ENCODE measurements at places on chromosomes 7 and 10.
A peak's percentile ranks its signal among the peaks of the same experiment; 100 is the strongest.

DNA sequence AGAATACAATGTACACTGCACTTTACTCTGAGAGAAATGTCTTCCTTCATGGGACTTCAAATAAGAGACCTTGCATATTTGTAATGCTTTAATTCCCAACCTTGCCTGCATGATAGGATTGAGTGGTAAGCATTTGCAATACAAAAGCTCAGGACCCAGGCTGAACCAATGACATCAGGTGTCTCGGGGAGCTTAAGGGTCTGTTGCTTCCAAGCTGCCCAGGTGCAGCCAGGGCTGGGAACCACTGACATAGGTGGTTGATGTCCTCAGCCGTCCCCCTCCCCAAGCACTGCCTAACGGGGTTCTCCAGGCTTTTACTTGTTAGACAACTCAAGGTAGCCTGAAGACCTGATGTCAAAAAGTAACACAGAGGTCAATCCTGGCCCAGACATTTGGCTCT is 29.1 kb downstream of the FIGNL1 start:
- DNase-seq, result no peak

DNA sequence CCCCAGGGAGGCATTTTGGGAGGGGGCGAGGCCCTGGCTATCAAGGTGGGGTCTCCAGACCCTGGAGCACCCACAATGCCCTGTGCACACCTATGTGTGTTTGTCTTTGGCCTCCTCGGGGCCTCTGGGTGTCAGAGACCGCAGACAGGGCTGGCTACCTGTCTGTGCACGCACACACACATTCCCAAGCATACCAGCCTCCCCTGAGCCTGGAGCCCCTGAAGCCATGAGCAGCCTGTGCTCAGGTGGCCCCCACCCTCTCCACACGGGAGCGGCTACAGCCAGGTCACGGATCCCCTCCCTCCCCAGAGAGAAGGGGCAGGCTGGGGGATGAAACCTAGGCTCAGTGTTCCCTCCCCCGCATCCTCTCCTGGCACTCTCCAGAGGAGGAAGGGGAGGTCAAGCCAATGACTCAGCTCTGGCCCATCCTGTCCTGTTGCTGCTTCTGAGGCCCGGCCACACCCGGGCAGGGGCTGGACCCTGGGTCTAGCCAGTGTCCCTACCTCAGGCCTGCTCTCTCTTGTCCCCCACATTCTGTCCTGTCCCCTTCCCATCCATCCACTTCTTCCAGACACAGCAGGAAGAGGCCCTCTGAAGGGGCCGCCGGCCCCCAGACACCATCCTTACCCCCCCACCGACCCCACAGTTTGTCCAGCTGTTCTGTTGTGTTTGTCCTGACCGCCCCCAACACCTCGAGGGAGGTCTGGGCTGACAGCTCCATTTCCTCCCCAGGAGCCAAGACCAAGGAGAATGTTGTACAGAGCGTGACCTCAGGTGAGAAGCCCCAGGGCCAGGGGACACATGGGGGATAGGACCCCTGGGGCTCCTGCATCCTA is 720 bp downstream of the SNCG start:
- no peak for DNase-seq

- DNase-seq, result no peak
These were observed 201.9 kb downstream of the ADARB2 start for GRCh38 chr10:1535301-1535965.

DNA sequence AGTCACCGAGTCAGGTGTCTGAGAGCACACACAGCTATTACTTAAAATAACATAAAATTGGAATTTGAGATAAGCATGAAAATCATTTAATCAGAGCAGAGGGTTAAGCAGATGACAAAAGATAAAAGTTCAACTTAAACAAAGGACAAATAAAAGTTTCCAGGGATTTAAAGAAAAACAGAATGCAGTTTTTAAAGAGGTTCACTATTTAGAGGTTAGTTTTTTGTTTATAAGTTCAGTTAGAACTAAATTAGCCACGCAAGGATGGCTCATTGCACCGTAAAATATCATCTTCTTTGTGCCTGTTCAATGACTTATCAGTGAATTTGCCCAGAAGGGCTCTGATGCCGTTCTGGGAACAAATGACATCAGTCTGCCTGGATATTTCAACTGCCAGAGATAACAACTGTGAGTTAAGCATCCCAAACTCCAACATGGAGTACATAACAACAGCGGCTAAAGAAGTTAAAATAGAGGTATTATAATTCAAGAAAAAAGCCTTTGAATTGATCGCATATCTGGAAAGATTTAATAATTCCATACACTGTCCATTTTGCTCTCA is 107.8 kb downstream of the ANK3 start:
- DNase-seq, result no peak

DNA sequence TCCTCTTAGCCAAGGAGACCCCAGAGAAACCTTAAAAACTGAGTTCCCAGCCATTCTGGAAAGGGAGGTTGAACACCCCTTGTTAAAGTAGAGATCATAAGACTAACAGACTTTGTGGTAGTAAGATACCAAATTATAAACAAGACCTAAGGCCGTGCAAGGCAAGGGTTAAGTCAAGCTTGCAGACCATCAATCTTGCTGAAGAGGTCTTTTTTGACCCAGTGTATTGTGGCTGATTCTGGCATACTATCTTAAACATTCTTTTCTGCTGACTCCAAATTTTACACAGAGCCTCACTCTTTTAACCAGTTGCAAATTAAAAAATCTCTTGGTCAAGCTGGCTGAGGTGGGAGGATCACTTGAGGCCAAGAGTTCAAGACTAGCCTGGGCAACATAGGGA is 1.2 kb upstream of the TBRG4 start:
- no peak for DNase-seq

- no peak for DNase-seq
These were observed 8.7 kb downstream of the ARL3 start for GRCh38 chr10:102705531-102705930.

DNA sequence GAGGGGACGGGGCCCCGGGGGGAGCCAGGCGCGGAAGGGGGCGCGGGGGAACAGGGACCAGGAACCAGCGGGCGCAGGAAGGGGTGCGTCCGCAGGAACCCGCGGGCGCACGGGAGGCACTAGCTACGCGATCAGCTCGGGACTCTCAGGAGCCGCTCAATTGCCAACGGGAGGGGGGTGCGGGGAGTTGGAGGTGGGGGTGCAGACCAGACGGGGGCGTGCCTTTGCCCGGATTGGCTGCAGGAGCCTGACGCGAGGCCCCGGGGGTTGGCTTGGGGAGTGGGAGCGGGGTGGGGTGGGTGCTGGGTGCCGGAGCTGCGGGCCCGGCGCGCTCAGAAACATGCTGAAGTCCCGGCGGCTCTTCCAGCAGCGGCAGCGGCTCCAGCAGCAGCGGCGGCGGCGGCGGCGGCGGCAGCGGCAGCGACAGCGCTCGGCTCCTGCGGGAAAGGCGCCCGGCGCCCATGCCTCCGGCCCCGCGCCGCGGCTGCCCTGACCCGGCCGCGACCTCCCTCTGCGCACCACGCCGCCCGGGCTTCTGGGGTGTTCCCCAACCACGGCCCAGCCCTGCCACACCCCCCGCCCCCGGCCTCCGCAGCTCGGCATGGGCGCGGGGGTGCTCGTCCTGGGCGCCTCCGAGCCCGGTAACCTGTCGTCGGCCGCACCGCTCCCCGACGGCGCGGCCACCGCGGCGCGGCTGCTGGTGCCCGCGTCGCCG is at the start of gene ADRB1:
Gene ADRB1, plus strand, starts transcription at position 335 of the 715 bp plus-strand sequence. Its CDS starts 267 bp downstream, at position 602.
- no peak for DNase-seq

- DNase-seq, result peak; percentile 50
These were observed 58.8 kb upstream of the AKR1E2 start for GRCh38 chr10:4767033-4767814.

GRCh38 chr7:114886241-114886640 is 35.7 kb upstream of the MDFIC start:
- DNase-seq, result no peak

- no peak for DNase-seq
These were observed 6.0 kb upstream of the PNLIPRP2 start for GRCh38 chr10:116614796-116615195.

DNA sequence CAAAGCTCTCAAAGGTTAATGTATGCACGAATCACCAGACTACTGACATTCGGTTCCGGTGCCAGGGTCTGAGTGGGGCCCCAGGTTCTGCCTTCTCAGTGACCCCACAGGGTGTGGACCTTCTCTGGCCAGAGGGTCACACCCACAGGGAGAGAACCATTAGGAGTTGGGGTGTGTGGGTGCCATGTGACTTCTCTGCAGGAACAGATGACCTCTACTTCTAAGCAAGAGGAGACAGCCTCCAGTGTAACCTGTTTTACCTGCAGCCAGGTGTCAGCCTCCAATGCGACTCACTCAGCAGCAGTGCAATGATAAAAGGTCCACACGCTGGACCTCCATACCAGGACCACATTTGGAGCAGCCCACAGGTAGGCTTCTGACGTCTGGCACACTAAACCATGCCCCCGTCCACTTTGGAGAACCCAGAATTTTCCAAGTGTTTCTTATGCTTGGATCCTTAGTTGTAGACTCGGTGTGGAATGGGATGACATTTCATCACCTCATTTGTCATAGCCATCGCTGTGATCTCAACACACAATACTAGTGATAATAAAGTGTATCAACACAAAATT is 16.2 kb upstream of the INSIG1 start:
- DNase-seq, result no peak

DNA sequence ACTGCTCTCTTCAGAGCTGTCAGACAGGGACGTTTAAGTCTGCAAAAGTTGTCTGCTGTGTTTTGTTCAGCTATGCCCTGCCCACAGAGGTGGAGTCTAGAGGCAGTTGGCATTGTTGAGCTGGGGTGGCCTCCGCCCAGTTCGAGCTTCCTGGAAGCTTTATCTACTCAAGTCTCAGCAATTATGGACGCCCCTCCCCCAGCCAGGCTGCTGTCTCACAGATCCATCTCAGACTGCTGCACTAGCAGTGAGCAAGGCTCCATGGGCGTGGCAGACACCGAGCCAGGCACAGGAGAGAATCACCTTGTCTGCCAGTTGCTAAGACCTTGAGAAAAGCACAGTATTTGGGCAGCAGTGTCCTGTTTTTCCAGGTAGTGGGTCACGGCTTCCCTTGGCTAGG is 98.1 kb downstream of the SDHAF3 start:
- no peak for DNase-seq

GRCh38 chr10:101385866-101386658 is 32.1 kb downstream of the BTRC start:
- no peak for DNase-seq

GRCh38 chr10:74035303-74035702 is 37.4 kb downstream of the VCL start:
- DNase-seq, result no peak

DNA sequence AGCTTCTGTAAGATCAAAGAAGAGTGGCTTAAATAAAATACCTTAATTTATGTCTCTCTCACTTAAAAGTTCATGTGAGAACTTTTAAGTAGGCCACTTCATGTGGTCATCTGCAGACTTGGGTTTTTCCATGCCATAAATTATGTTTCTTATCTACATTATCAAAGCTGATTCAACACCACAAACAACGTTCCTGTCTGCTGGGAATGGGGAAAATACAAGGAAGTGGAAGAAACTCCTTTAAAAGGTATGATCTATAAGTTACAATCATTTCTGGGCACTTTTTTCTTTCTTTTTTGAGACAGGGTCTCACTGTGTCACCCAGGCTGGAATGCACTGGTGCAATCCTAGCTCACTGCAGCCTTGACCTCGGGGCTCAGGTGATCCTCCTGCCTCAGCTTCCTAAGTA is 16.9 kb upstream of the OTUD1 start:
- DNase-seq, result no peak

DNA sequence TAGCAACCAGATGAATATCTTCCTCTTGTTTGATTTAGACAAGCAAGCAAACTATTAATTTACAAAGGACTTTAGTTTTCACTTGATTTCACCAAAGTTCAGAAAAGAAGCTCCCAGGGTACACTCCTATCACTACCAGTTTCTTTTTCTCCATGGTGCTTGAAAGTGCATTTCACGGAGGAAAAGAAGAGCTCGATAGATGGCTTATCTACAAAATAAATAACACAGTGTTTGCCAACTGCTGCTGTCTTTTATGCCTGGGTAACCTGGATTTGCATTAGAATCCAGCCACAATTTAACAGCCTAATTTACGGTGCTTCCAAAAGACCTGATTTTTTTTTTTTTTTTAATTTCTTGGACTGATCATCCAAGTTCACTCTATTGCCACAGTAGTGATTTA is 275.7 kb downstream of the GPR37 start:
- DNase-seq, result no peak

DNA sequence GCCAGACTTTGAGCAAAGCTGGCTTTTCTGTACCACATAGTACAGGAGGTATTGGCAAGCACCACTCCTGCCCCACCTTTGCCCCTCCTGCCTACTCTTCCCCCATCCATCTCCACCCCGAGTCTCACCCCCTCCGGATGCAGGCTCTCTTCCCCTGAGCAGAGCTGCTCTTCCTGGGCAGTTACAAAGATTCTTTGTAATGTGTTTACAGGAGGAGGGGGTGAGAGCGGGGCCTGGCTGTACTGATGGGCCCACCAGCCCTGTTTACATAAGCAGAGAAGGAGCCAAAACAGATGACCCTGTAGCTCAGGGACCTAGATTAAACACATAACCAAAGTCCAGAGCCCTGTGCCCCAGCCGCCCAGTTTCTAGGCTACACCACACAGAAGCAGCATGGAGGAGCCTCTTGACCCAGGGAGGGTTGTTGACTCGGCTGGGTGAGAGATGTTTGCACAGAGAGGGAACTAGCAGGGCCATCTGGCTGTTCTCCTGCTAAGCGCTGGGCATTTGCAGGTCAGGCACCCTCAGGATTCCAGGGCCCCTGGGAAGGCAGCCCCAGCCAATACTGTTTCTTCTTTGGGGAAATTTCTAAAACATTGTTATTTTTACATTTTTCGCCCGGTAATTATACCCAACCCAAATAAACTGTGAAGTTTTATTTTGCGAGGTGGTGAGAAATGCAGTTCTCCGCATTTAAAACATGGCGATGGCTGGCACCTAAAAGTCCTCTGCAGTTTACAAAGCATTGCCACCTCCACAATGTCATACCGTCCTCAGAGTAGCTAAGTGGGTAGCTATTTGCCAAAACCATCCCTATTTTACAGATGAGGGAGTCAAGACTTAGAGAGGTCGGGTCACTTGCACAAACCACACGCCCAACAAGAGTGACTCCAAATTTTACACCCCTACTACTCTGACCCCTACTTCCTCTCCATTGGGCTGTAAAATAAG is 11.4 kb upstream of the ZKSCAN1 start:
- no peak for DNase-seq

DNA sequence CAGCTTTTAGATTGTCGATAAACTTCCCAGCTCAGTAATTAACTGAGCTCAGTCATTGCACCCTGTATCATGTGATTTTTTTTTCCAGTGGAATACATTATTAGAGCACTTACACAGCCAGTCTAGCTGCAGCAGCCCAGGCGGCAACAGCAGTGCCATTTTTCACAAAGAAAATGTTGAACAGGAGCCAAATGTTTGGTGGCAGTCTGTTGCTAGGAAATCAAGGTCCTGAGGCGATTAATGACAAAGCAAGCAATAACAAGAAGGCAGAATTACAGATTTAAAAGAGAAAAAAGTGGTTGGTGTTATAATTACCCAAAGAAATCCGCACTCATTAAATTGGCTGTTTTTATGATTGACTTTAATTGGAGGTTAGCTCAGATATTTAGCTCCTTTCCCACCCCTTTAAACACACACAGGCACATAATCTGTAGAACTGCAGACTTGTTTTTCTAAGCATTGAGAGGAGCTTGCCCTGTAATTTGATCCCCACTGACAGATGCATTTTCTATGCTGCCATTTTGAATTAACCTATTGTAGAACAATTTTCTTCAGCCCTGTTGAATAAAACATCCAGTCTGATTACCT is 267.4 kb downstream of the ADK start:
- DNase-seq, result no peak

Data from inflammatory macrophage treated with lipopolysaccharide for 1 hour (primary cell).